Smooth muscle cell of the brain vasculature (primary cell): ENCODE measurements at places on chromosomes 6 and 20.

- no peak for DNase-seq
Measured at GRCh38 chr20:40941133-40941610, 87.5 kb upstream of the TOP1 start.

DNA sequence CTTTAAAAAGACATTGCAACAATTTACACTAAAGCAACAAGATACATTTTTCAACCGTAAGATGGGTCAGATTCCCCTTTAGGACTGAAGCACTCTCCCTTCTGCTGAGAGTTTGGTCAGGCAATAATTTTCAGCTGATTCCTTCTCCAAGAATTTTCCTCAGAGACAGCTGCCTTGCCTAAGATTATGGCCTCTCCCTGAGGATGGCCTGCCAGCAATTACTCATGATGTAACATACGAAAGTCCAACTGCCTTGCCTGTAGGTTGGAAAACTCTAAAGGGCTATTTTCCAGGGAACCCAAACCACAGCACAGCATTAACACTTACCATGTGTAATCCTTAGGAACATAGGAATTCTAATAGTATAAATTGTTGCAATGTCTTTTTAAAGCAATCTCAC, 229.1 kb upstream of the FLRT3 start:
- DNase-seq, result no peak

DNA sequence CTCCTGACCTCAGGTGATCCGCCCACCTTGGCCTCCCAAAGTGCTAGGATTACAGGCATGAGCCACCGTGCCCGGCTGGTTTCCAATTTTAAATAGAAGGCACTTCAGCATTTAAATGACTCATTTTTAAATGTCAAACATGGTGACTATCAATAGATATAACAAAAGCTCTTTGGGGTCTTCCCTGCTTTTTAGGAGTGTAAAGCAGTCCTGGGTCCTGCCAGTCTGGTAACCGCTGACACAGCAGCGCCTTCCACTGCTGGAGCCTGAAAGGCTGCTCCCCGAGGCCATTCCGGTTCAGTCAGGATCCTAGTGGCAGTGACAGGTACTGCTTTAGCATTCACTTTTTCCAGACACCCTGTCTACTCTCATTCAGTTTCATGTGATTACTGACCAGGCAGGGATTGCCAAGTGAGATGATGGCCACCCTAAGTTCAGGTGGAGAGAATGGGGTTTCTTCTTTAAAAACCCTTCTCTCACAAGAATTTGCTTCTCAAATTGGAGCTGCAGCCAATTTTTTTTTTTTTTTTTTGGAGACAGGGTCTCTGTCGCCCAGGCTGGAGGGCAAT, 5.1 kb downstream of the DIDO1 start:
- DNase-seq, result no peak

GRCh38 chr20:38342713-38343310, 3.5 kb upstream of the LBP start:
- DNase-seq, result no peak

DNA sequence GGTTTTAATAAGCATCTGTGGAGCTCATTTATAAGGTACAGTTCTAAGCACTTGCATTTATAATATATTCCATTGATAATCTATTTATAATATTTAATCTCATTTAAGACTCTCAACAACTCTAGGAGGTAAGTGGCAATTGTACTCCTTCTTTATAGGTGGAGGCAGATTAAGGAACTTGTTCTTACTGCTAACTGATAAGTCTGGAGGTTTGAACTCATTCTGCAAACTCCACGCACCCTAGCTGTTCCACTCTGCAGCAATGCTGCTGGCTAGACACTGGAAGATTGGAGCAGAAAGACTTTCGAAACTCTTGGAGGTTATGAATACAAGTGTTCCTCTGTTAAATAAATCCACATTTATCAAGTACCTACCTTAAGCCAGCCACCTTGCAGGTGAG, 793 bp upstream of the HDAC2 start:
- DNase-seq, result no peak

DNA sequence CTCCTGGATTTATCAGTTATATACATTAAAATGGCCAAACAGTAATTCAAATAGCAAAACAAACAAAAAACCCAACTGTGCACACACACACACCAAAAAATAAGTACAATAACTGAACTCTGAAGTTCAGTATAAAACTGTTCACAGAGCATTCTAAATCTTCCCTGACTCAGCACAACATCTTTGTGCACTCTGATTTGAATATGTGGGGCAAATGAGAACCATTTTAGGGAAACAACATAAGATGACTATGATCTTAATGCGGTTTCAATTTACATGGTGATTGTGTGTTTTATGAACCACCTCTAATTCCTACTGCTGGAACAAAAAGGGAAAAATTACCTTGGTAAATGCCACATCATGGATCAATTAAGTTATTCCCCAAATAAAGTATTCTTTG, 41.7 kb downstream of the PLAGL1 start:
- no peak for DNase-seq
